NCI-H345 (cell line): ENCODE measurements at places on chromosomes 5 and 9.

DNA sequence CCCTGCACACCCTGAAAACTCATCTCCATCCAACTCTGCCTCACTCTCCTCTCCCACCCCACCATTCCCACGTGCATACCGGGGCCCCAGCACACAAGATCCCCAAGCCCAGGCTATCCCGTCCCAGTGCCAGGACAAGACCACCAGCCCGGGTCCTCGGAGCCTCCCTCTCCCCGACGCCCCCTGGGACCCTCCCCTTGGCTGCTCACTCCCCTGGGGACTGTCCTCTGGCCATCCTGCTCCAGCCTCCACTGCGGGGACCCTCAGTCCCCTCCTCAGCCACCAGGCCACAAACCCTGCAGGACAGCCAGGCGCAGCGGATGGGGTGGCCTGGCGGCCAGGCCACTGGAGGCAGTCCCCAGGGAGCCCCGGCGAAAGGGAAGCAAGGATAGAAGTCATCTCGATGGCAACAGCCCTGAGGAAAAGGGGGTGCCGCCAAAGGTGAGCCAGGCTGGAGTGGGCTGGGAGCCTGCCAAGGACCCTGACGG is 62.8 kb downstream of the C9orf50 start:
- DNase-seq: no peak

DNA sequence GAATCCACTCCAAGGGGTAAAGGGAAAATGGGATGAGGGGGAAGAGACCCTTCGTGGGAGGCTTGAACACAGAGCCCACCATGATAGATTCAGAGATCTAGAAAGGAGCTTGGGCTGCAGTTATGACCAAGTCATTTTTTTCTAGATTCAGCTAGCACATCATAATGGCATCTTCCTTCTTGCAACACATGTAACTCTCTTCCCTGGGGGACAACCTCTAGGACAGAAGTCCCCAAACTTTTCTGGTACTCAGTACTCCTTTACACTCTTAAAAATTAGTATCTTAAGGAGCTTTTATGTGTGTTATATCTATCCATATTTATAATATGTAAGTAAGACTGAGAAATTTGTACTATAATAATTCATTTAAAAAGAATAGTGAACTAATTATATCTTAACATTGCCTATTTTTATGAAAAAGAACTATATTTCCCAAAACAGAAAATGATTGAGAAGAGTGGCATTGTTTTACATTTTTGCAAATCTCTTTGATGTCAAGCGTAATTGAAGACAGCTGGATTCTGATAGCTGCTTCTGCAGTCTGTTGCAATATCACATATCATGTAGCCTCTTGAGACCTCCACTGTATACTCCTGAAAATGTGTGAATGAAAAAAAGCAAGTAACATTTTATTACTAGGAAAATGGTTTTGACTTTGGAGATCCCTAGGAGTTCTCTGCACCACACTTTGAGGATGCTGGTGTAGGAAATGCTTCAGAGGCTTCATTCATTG is 875 bp downstream of the ACO1 start:
- no peak for DNase-seq

- no peak for DNase-seq
Measured at GRCh38 chr9:120950421-120951388, 24.1 kb upstream of the TRAF1 start.

GRCh38 chr5:125326150-125326510 is 579.7 kb upstream of the ZNF608 start:
- DNase-seq: peak; percentile 83

DNA sequence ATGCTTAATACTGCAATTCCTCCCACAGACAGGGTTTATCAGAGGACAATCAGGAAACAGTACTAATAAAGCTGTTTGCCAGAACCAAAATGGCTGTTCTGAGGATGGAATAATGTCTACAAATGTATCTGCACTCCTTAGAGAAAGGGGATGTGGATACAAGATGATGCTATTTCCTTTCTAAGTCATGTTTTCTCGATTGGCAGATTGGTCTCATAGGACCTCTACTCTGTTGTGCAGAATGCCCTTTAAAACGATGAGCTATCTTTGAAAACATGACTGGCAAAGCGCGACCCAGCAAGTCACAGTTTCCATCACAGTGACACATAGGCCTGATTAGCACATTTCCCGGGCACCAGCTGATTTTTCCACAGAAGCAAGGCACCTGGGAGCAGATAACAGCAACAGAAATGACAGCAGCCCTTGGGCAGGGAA is 54.0 kb downstream of the AOPEP start:
- DNase-seq: no peak

DNA sequence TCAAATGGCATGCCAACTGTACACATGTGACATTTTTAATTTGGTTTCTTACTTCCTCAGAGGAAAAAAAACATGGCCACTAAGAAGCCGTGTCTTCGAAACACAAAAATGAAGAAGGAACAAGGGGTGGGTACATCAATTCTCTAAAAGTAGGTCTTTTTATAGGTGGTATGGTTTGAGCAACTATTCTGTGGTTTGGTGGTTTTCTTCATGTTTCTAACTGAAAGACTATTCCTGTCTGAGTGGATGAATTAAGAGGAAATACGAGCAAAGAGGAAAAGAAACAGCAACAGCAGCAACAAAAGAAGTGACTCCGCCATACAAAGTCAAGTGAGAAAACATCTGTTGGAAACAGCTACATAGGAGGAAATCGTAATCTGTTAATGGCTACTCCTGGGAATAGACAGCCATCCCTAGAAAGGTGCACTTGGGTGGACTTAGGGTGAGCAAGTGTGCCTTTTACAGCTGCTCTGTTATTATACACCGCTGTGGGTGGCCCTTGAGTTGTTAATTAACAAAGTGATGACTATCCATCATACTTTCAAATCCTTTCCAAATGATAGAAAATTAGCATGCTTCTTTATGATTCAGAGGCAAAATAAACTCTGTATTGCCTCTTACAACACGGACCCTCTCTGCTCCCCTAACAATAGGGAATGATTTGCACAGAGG is 575.8 kb downstream of the TLE1 start:
- peak; percentile 26 for DNase-seq

GRCh38 chr5:72167804-72168203 is 60.5 kb downstream of the MAP1B start:
- no peak for DNase-seq

DNA sequence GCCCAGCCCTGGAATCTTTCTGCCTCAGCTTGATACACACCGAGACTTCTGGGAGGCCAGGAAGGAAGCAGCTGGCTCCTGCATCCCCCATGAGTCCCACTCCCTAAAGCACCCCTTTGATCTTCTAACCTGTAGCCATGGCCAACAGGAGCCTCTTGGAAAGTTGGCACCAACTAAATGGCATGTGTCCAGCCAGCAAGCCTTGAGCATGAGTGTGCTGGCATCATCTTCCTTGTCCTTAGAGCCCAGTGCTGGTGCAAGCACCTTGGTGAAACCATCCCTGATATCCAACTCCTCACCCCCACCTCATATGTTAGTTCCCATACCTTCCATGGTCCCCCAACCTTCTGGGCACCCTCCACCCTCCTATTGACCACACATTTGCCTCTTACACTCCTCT is 130.4 kb downstream of the CRB2 start:
- no peak for DNase-seq

- no peak for DNase-seq
Measured at GRCh38 chr5:141260458-141261237, 15.5 kb downstream of the PCDHB15 start.

GRCh38 chr5:15571081-15571480 is 71.1 kb downstream of the FBXL7 start:
- DNase-seq: no peak

- no peak for DNase-seq
Measured at GRCh38 chr5:149680810-149681221, 49.3 kb upstream of the PPARGC1B start.

GRCh38 chr5:72248410-72248981 is 71.5 kb downstream of the MRPS27 start:
- no peak for DNase-seq

- DNase-seq: no peak
Measured at GRCh38 chr9:95757439-95757838, 118.1 kb upstream of the ERCC6L2 start.

GRCh38 chr5:36417221-36417620 is 115.5 kb upstream of the RANBP3L start:
- DNase-seq: no peak

GRCh38 chr9:108360304-108360703 is 495.5 kb downstream of the ACTL7B start:
- no peak for DNase-seq

DNA sequence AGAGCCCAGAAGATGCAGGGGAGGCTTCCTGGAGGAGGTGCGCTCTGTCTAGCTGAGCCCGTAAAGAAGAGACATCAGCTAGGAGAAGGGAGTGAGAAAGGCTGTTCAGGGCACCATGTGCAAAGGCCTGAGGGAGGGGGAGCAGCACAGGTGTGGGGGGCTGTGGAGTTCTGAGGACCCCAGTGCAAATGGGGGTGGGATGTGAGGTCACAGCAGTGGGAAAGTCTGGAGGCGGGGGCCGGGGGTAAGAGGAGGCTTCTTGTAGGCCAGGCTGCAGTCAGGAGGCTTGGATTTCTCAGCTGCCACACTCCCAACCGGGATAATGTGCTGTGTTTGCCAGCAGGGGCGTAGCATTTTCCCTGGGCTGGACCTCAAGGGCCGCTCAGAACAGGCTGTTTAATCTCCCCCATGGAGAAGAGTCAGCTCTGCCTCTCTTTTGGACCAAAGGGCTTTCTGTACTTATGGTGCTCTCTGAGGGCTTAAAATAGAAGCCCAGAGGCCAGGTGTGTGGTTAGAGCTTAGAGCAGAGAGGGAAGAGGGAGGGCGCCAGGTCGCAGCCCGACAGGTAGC is 5.7 kb downstream of the NEURL1B start:
- peak; percentile 89 for DNase-seq

GRCh38 chr9:136599811-136600660 is 54.2 kb upstream of the NOTCH1 start:
- DNase-seq: no peak

DNA sequence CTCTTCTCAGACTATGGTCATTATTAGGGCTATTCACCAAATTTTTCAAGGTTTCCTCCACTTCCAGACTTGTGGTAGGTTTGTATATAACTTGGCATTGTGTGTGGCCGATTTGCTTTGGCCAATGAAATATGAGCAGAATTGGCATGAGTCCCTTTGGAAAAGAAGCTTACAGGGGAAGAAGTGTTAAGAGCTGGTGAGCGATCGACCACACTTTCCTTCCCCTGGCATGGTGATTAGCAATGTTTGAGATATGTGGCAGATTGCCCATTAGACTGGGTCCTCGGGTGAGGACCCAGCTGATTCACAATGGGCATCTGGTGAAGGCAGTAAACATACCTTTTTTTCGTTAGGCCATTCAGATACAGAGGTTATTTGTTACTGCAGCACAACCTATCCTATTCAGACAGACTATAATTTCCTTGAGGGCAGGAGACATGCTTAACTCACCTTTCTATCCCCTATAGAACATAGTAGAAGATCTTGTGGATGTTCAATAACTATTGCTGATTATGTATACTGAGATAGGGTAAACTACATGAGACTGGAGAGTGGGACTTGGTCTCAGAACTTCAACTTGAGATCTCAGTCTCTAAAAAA is 62.8 kb upstream of the KLF9 start:
- DNase-seq: no peak

GRCh38 chr5:137612576-137612975 is 113.5 kb upstream of the SPOCK1 start:
- DNase-seq: no peak

DNA sequence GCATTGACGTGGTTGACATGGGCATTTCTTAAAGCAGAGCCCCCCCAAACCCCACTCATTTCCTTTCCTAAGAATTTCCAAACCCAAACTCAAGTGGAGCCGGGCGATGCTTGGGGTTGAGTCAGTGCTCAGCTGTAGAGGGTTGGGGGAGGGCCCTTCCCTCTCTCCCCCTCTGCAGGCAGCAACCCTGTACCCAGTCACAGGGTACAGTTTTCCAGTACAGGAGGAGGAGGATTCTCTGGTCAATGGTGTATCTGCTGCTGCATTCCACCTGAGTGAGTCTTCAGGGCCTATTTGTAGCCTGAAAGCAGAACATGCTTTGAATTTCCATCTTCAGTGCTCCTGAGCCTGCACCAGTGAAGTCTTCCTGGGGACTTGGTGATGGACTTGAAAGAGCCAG is 55.8 kb downstream of the ENTREP1 start:
- no peak for DNase-seq

- peak; percentile 49 for DNase-seq
Measured at GRCh38 chr9:14846871-14847311, 63.3 kb downstream of the FREM1 start.

- DNase-seq: no peak
Measured at GRCh38 chr5:85484982-85485574, 1100.4 kb upstream of the EDIL3 start.
